ENCODE measurements at places on chromosomes 3 and 15. TPM values are rescaled to one million over a fixed set of nuclear protein-coding genes. Genes with fewer than 3 reads are reported as not detected.

Gene STAB1
- 207 TPM for polyA plus RNA-seq

DNA sequence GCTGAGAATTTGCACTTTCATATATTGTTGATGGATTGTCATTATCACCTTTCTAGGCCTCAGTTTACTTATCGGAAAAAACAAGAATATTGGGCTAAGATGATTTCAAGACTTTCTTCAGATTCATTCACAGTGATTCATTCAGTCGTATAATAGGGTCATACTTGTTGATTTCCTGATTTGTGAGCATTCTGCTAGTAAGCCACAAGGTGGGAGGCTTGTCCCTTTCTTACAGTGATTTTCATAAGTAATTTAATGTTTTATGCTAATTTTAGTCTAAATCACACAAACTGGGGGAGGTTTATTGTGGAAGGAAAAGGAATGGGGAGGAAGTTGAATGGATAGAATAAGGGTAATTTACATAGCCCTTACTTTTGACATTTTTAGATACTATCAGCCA is 126.8 kb upstream of the GOLGA6L4 start:
- DNase-seq: no peak

Gene APPL1
- 13.1 TPM for polyA plus RNA-seq

Gene FGF7
- polyA plus RNA-seq: 0.20 TPM
